ENCODE measurements at places on chromosomes 6 and 20.
A peak's percentile ranks its signal among the peaks of the same experiment; 100 is the strongest.

- DNase-seq: no peak
Observed at GRCh38 chr20:38315290-38315966, 11.5 kb downstream of the BPI start.

GRCh38 chr6:140073456-140073855 lies 699.0 kb upstream of the CITED2 start:
- no peak for DNase-seq

DNA sequence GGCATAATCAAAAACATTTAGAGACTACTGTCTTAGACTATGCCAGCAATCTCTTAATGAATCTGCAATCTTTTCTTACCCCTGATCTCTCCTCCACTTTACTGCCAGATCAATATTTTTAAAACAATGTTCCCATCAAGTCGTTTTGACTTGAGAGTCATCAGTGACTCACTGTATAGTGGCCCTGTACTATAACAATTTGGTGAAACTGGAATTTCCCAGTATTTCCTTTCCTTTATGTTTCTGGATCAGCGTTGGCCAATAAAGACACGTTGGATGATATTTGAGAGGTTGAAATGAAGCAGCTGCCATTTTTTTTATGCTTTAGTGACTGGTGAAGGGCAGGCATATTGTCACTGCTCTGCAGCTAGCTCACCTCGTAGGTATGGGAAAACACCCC lies 10.1 kb upstream of the SMIM13 start:
- DNase-seq: no peak

- DNase-seq: no peak
Observed at GRCh38 chr6:133544419-133544818, 303.3 kb downstream of the EYA4 start.

DNA sequence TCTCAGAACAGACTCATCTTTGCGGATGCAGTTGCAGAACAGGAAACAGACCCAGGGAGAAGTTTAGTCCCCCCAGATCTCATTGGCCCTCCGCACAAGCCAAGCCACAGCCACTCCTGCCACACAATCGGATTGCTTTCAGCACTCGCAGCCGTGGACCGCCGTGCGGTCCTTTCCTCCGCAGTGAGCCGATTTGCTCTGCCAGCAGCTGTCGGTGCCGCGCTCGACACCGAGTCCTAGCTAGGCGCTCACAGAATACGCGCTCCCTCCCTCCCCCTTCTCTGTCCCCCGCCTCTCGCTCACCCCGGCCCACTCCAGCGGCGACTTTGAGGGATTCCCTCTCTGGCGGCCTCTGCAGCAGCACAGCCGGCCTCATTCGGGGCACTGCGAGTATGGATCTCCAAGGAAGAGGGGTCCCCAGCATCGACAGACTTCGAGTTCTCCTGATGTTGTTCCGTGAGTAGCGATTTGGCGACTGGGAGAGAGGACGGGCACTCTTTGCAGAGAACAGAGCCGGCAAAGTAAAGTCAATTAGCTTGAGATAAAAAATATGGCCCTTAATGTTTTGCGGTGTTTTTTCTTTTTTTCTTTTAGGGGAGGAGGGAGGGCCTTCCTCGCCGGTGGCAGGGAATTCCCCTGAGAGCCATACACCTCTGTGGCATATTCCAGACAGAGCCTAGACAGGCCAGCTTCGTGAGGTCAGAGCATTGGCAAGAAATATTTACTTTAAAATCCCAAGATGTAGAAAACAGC lies at the start of gene LAMP5:
Gene LAMP5, plus strand, starts transcription at position 130 of the 753 bp plus-strand sequence. Its CDS starts 263 bp downstream, at position 393.
- DNase-seq: no peak

DNA sequence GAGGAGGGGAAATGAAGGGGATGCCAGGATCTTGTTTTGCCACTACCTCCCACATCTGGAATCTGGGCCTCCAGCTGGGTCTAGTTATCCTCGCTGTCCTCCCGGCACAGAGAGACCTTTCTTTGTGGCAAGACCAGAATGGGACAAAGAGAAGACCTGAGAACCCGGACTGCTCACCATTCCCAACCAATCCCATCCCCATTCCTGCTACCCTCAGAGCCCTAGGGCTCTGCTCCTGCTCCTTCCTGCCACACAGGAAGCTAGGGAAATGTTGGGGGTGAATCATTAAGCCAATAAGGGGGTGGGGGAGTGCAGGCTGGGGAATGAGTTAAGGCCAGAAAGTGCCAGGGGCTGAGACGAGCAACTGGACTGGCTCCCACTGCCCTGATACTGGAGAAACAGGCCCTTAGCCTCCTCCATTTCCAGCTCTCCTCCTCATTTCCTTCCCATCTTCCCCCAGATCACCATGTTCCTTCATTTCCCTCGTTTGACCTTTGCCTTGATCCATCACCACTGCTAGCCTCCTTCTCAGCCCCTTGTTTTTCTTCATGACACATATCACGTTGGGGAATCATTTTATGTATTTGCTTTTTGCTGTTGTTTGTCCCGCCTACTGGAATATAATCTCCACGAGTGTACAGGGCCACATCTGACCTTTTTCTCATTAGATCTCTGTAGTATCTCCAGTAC lies 4.6 kb upstream of the IER3 start:
- DNase-seq: no peak

- DNase-seq: peak; percentile 58
Observed at GRCh38 chr6:159945801-159946392, 23.0 kb upstream of the IGF2R start.

DNA sequence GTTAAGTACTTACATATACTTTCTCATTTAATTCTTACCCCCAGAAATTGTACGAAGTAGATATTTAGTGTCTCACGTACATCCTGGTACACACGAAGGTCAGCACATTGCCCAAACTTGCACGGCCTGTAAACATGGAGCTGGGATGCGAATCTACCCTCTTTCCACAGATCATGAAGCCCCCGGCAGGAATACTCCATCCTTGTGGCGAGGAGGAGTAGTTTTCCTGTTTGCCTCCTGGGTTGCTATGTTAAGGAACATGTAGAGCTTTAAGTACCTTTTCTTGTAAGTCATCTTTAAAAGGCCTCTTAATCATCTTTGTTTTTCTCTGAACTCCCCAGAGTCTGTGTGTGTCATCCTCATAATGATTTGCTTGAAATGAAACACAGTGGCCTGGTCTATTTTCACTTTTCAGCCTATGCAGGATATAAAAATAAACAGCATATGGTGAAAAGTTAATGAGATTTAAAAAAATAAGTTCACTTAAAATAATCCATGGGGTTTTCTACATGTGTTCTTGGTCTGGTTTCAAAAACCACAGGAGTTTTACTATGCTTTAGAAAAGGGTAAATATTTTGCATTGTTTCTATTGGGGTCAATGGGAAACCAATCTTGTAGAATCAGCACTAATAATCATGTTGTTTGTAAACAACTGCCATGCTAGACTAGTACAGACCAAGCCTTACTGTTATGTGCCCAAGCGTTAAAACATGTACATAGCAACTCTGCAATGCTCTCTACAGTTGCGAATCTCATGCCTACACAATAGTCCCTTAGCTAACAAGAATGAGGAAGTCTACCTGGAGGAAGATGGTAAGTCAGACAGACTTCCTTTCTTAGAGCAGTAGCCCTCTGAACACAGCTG lies 9.3 kb upstream of the ARID1B start:
- DNase-seq: no peak

GRCh38 chr6:136249336-136249735 lies 775 bp downstream of the MTFR2 start:
- no peak for DNase-seq

DNA sequence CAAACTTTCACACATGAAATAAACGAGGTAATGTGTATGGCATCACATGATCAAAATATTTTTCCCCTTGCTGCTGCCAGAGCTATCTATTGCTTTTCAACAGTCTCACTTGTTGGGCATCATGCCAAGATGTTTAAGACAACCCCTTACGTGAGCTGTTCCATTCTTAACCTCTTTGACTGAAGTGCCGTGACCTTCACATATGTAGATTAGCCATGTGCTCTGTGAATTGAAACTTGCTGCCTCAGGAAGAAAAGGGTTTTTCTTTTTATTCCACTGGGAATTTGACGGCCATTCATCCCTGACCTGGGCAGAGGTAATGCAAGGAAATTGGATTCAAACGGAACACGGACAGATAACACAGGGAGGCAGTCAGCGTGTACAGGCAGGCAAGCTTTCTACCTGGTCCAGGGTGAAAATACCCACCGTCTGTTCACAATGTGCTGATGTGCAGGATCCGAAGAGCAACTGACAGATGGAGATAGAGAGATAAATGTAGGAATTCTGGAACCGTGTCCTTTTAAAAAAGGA lies 14.2 kb downstream of the ARID1B start:
- no peak for DNase-seq

DNA sequence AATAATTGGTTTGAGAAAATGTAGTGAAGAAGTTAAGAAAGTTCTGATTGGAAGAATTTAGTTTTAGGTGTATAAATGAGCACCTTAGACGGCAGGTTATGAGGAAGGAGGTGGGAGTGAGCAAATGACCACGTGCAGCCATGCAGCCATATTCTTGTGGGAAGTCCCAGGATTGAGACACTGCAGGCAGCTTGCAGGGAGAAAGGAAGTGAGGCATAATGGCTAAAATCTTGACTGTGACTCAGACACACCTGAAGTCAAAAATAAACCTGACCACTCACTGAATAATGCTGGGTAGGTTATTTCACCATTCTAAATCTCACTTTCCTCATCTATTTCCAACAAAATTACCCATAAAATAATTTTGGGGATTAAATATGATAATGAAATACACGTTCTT lies 16.6 kb downstream of the DSE start:
- no peak for DNase-seq

GRCh38 chr6:72740135-72740534 lies 118.3 kb downstream of the KCNQ5 start:
- DNase-seq: no peak

GRCh38 chr6:150687508-150687907 lies 87.8 kb downstream of the PLEKHG1 start:
- no peak for DNase-seq

DNA sequence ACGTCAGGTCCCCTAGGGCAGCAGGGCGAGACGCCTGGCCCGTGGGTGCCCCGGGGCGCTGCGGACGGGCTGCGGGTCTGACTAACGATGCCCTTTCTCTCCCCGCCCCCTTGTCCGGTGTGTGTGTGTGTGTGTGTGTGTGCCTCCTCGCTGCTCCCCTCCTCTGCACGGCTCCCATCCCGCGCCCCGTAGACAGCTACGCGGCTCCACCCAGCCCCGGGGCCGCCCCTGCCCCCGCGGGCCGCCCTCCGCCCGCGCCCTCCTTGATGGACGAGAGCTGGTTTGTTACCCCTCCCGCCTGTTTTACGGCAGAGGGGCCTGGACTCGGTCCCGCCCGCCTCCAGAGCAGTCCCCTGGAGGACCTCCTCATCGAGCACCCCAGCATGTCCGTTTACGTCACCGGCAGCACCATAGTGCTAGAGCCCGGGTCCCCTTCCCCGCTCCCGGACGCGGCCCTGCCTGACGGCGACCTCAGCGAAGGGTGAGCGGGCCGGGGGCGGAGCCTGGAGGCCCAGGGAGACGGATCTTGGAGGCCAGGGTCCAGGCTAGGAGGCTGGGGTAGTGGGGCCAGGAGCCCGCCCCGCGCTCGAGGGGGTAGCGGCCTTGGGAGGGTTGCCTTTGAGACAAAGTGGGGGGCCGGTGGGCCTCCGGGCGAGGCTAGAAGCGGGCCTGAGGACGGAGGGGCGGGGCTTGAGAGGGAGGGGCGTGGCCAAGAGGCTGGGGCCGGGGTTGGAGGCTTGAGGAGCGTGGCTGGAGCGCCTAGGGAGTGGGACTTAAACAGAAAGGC lies 5.1 kb downstream of the TP53INP2 start:
- no peak for DNase-seq

DNA sequence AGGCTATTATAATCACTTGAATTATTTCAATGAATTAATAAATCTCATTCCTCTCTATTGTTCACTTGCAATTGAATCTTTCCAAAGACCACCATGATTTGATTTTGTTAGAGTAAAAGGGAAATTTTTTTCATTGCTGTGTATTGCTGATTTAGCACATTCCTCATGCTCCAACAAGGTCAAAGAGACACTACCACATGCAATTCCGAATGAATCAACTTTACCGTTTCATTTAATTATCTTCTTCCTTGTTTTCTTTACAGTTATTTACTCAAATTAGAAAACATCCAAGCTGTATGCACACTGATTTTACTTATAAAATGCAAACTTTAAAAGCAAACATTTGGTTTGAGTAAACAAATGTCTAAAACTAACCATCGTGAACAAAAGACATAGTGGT lies 967 bp downstream of the KIAA0408 start:
- no peak for DNase-seq
